ENCODE measurements at places on chromosomes 3 and 15.

GRCh38 chr3:57892423-57892822 lies 115.8 kb upstream of the FLNB start:
- DNase-seq, result no peak

DNA sequence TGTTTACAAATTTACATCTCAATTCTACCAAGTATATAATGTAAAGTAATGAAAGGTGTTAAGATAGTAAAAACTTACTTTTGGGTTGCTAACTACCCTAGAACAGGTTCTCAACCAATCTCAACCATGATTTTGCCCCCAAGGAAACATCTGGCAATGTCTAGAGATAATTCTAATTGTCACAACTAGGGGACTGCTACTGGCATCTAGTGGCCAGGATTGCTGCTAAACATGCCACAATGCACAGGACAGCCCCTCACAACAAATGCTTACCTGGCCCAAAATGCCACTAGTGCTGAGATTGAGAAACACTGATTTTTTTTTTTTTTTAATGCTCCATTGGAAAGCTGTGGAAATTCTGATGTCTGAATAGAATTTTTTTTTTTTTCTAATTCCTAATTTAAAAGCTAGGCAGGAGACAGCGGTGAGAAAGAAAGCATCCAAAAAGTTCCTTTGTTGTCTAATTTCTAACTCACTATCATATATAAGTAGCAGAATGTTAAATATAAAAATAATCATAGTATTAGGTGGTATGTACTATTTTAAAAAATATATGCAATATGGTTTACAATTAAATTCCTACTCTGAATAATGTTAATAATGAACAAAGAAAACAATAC lies 81.5 kb downstream of the TJP1 start:
- DNase-seq, result no peak

GRCh38 chr3:124879337-124879680 lies 7.9 kb downstream of the ITGB5 start:
- DNase-seq, result no peak

DNA sequence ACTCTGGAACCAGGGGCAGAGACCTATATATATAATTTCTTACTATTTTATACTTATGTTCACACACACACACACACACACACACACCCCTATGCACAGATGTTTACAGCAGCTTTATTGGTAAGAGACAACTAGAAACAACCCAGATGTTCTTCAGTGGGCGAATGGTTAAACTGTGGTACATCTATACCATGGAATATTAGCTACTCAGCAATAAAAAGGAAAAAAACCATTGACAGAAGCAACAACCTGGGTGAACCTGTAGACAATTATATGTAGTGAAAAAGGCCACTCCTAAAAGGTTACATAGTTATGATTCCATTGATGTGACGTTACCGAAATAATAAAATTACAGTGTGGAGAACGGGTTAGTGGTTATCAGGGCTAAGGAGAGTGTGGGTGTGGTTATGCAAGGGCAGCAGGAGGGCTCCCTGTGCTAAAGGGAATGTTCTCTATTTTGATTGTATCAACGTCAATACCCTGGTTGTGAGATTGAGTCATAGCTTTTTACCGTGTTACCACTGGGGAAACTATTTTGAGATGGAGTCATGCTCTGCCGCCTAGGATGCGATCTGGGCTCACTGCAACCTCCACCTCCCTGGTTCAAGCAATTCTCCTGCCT lies 85.5 kb downstream of the FLNB start:
- no peak for DNase-seq

DNA sequence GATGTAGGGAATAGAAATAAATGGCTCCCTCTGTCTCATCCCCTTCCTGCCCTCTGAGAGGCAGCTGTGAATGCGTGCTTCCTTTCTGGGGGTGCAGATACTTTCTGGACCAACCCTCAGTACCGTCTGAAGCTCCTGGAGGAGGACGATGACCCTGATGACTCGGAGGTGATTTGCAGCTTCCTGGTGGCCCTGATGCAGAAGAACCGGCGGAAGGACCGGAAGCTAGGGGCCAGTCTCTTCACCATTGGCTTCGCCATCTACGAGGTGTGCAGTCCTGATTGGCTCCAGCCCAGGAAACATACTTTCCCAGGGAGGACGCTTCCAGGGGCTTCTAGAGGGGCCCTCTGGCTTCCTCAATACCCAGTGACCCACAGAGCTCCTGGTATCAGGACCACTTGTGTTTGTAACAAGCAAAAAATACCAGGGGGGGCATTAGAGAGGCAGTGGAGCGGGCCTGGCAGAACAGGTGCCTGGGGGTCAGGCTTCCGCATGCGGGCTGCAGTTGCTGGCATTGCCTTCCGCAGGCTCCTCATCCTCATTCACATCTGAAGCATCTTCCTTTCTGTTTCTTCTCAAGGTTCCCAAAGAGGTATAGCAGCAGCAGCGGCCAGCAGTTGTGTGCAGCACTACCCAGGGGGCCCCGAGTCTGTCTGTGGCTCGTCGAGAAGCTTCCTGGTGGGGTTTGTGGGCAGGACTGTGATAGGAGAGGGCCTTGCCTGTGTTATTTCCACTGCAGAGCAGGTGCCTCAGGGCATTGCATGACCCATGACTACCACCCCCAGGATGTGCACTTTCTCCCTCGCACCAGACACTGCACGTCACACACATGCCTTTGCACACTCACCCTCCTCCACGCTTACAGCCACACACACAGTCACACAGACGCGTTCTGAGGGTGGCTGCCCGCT lies 42.5 kb downstream of the CAPN3 start:
- DNase-seq, result no peak

- DNase-seq, result no peak
Measured at GRCh38 chr3:117563063-117563462, 853.5 kb downstream of the TUSC7 start.

DNA sequence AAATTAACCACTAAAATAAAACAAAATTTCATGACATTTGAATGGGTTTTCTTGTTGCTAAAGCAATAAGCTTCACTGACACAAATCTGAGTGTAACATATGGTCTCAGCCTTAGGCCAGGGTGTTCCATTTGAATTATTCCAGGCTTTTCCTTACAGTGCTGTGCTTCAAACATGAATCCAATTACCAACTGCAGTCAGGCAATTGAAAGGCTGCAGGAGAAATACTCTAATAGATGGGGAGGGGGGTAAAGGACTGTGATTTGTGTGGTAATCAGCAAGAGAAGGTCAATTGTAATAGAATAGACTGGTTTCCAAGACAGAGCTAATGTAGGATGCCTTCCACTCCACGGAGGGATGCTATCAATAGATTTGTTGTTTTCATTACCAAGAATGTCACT lies 466.7 kb downstream of the C3orf38 start:
- DNase-seq, result no peak

- DNase-seq, result no peak
Measured at GRCh38 chr3:193948459-193948858, 187.5 kb upstream of the HES1 start.

GRCh38 chr3:17632401-17633100 lies 109.9 kb downstream of the TBC1D5 start:
- no peak for DNase-seq

GRCh38 chr3:42846685-42847522 lies 28.8 kb downstream of the CYP8B1 start:
- DNase-seq, result no peak

DNA sequence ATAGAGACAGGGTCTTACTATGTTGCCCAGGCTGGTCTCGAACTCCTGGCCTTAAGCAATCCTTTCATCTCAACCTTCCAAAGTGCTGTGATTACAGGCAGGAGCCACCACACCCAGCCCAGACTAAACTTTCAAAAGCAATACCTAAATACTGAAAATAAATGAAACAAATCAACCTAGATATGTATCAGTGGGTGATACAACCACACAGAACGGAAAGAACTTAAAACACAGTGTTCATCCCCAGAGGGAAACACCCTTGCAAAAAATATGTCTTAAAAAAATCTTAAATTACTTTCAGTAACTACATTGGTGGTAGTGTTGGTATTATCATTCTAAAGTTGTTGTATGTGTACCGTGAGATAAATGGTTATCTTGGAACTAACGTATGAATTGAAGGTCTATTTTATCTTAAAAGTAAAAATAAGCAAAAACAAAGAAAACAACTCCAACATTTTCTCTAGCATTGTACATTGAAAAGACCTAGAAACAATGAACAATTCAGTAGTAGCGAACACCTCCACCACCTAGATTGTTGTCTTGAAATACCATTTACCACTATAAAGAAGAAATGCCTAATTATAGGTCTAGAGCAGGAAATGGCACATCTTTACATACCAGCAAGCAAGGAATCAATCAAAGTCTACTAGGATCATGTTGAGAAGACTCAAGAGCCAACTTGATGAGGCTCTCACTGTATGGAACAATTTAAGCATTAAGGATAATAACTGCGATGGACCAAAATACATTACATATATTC lies 24.7 kb downstream of the SLTM start:
- DNase-seq, result no peak

- DNase-seq, result no peak
Measured at GRCh38 chr3:37942646-37943045, 47.9 kb upstream of the VILL start.

DNA sequence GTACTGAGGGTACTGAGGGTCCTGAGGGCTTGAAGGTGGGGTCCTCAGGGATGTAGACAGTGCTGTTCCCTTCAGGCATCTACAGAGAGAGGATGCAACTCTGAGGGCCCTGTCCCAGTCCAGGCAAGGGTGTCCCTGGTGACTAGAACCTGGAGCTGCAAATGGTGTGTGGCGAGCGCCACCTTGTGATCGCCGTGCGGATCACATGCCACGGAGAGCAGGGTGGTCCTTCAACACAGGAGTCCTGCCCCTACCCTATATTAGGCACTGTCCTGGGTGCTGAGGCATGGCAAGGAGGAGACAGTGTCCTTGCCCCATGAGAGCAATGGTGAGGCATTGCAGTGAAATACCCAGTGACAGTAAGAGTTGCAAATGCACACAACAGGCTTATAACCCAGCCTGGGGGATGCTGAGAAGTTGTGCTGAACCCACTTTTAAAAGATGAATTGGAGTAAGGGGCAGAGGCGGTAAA lies 23.6 kb downstream of the RHCG start:
- DNase-seq, result peak; percentile 4

DNA sequence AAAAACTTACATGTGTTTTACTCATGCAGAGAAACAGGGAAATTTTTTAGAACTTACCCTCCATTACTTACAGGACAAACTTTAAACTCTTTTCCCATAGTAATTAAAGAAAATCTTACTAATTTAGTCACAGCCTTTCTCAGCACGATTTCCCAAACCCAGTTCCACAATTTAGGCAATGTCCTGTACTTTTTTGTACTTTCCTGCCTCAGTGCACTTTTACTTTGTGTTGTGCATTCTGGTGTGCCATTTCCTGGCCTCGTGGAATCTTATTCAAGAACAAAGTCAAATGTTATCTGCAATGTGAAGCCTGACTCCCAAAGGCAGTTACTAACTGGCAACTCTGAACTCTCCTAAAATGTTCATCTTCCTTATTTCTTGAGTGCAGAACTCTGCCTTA lies 1.9 kb downstream of the SLC33A1 start:
- DNase-seq, result no peak

GRCh38 chr3:186994000-186994955 lies 64.0 kb downstream of the ST6GAL1 start:
- no peak for DNase-seq

GRCh38 chr3:66476852-66477381 lies 23.9 kb downstream of the LRIG1 start:
- no peak for DNase-seq

- DNase-seq, result no peak
Measured at GRCh38 chr3:64166584-64167162, 58.6 kb downstream of the PRICKLE2 start.

DNA sequence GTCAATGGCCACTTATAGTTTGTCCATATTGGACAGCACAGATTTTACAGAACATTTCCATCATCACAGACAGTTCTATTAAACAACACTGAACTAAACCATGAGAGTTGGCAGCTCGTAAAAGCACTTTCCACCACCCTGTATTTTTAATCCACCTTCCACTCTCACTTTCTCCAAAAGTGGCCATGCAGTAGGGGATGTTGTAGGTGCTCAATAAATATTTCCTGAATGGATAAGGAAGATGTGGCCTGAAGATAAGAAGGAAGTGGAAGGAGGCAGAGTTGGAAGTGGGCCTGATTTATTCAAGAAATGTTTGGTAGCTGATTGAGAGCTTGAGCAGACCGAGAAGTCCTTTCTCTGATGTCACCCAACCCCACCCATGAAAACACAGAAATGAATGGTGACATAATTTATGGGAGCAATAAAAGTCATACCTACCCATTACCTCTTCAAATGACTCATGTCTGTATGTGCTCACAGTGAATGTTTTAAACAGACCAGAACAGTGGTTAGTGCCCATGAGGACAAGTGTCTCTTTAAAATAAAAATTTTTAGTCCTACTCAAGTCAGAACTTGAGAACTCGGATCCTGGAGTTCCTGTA lies 39.6 kb upstream of the CTNNB1 start:
- DNase-seq, result no peak

DNA sequence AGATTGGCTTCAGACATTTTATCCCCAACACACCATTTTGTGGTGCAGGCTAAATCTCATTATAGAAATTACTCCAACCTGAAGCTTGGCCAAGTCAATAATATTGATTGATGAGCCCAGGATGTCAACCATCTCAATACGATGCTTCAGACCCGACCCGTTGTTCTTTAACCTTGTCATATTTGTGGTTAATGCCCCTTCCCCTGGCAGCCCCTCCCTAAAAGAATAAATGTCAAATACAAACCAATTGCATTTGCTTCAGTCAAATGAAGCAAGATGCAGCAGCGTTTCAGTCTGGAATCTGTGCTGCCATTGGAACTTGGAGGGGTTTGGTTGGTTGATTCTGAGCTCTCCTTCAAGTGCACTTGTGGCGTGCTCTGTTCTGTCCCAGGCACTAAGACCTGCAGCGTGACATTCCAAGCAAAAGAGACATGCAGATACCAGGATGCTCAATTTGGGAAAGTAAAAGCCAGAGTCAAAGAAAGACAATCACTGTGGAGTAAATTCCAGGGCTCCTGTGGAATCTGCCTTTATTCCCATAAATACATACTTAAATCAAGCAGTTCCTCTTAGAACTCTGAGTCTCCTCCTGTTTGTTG lies 23.8 kb upstream of the PSMD6 start:
- DNase-seq, result no peak

DNA sequence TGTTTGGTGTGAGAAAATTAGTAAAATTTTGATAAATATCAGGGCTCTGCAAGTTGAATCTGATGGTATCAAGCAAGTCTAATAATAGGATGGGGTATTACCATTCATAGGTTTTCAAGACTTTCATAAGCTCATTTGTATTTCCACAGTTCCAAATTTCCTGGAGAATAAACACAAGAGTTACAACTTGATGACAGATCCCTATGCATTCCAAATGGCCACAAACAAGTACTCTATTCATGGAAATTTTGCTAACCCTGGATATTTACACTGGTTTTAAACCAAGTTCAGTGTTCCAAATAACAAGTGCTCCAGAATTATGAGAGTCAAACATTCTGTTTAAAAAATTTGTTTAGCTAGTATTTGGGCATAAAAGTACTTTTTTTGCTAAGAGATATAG lies 75.0 kb upstream of the CNTN6 start:
- DNase-seq, result no peak

GRCh38 chr3:105362021-105362665 lies 4.6 kb upstream of the ALCAM start:
- no peak for DNase-seq

- DNase-seq, result no peak
Measured at GRCh38 chr15:64046421-64047153, at the start of gene DAPK2. DAPK2 (minus strand) TSS chr15:64046485; CDS start chr15:64040261, 6,224 bp downstream.

GRCh38 chr3:78605178-78605577 lies 1162.6 kb downstream of the ROBO1 start:
- no peak for DNase-seq
